ENCODE measurements at places on chromosomes 7 and 10.

GRCh38 chr7:33640741-33641140 is 264.6 kb upstream of the BMPER start:
- no peak for DNase-seq

GRCh38 chr7:106169821-106170610 is 57.9 kb upstream of the SYPL1 start:
- no peak for DNase-seq

GRCh38 chr7:94912085-94912484 is 4.7 kb downstream of the PPP1R9A start:
- DNase-seq, result no peak

GRCh38 chr10:83346266-83346910 is 792.9 kb upstream of the GHITM start:
- DNase-seq, result peak; percentile 6

DNA sequence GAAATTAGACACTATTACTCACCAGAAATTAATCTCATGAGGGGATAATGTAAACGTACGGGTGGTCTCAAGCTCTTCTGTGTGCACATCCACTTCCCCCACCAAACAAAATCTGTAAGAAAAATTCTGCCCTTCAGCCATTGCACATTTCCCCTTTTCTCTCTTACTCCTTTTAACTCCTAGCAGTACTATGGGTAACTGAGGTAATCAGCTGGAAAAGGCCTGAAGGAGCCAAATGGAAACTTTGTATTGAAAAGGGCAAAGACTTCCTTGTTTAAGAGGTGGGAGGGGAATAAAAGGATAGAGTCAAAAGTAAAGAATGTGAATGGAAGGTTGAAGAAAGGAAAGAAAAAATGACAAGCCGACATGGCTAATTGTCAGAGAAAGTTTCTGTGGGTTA is 273.8 kb downstream of the RNLS start:
- DNase-seq, result no peak

GRCh38 chr10:4459531-4459930 is 366.5 kb upstream of the AKR1E2 start:
- no peak for DNase-seq

DNA sequence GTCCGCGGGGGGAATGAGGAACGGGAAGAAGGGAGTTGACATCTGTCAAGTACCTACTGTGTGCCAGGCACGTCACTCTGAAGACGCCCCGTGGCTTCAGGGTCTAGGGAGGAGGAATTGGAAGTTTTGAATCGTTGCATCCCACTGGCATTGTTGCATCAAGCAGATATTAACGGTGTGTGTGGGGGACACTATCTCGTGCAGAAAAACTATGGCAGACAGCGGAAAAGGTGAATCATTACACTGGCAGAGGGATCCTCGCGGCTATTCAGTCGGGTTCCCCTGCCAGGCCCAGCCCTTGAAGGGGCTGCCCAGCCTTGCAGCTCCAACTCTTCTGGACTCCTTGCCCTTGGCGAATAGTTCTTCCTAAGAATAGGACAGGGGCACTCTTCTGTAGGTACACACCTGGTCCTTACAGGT is 1.0 kb upstream of the KIAA1549 start:
- no peak for DNase-seq

GRCh38 chr10:102959360-102959759 is 41.3 kb downstream of the CNNM2 start:
- no peak for DNase-seq

- no peak for DNase-seq
These were observed 43.6 kb downstream of the GUSB start for GRCh38 chr7:65938336-65938895.

DNA sequence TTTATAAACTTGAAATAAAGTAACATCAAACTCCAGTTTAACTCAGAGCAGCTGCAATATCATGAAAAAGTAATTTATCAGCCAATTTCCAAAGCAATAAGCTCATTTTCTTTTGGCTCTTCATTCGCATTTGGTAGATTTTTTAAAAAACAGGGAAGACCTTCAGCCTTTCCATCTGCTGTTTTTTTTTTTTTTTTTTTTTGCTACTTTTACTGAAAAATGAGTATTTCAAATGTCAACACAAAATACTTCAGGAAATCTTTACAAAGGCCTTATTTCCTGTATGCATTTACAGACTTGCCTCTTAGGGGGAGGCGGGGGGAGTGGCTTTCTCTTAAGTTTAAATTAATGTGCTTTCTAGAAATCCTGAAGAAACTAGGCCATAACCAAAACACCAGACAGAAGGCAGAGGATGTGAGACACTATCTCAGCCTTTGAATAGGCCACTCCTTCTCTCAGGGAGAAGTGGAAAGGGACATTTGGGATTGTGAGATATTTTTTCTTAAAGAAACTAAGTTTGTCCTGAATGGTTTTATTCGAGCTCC is 91.8 kb downstream of the COL28A1 start:
- no peak for DNase-seq

DNA sequence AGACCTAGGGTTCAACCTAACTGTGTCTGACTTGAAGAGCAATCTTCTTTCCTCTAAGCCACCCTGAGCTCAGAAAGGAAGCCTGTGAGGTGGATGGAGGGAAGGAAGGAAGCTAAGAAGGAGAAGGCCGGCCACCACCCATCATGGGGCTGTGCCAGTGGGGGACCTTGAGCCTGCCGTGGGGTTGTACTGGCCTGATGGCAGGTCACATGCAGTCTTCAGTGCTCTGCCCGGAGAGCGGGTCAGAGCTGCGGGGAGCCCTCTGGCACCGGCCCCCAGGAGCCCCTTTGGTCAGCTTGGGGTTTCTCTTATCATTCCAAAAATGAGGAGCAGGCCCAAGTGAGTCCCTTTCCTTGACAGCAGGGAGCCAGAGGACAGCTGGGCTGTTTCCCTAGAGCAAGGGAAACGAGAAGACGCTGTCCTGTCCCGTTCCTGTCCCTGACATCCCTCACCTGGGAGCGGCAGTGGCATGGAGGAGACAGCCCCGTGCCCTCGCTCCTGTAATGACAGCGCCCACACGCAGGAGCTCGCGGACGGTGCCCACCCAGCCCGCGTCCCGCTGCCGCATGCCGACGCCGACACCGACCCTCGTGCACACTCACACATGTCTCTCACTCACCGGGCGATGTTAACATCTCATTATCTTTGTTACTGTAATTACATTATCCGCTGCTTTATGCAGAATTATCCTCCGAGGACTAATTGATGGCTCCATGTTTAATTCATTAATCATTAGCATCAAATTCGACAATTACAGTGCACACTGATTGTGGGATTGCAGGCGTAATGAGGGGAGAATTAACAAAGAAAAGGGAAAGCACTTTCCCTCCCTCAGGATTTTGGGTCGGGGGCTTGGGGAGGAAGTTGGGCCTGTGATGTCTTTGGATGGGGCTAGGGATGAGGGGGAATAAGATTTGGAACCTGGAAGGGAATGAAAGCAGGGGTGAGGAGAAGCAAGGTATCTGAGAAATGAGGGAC is 31.3 kb downstream of the GBX1 start:
- no peak for DNase-seq

GRCh38 chr7:89770161-89770560 is 384.1 kb upstream of the STEAP1 start:
- no peak for DNase-seq

GRCh38 chr7:86792260-86792659 is 148.6 kb downstream of the GRM3 start:
- no peak for DNase-seq

- no peak for DNase-seq
These were observed 20.0 kb downstream of the CUBN start for GRCh38 chr10:17109475-17110207.

- peak; percentile 89 for DNase-seq
These were observed 96.8 kb downstream of the COL28A1 start for GRCh38 chr7:7438851-7439250.

- no peak for DNase-seq
These were observed 2.7 kb downstream of the KAZALD1 start for GRCh38 chr10:101064415-101065030.

GRCh38 chr7:54995610-54996363 is 23.0 kb upstream of the EGFR start:
- no peak for DNase-seq

GRCh38 chr10:112080231-112080630 is 103.3 kb downstream of the GPAM start:
- no peak for DNase-seq

DNA sequence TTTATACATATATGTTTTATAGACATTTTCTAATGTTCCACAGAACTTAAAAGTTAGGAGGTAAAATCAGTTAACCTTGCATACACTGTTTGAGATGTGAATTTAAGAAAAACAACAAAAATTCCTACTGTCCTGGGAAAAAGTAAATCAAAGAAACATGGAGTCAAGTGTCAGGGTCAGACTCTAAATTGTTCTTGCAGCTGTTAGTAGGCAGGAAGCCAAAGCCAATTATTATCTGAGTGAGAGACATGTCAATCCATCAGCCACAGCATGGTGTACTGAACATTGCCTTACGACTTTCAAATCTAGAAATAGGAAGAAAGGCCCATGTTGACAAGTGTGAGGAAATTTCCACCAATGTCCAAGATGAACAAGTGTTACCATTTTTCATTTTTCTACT is 461.2 kb upstream of the MBL2 start:
- no peak for DNase-seq

- DNase-seq, result no peak
These were observed 100.2 kb downstream of the ABLIM1 start for GRCh38 chr10:114557854-114558253.

DNA sequence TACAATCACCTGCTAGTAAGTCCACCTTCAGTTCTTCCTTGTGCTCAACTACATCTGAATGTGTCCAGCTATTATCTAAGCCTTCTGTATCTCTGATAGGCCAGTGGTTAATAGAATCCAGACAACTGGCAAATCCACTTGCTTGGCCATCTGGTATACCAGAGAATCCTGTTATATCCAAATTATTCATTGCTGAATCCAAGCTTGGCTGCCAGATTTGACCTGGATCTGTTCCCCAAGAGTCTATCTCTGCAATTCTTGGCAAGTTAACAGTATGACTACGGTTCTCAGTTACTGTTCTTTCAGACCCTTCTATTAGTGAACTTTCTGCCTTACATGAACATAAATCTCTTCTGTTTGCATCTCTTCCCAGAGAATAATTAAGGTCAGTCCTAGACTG is 154.6 kb upstream of the TARP start:
- peak; percentile 45 for DNase-seq

GRCh38 chr10:121598263-121599249 is at the start of gene FGFR2:
Gene FGFR2 (minus strand): TSS chr10:121598444. CDS start chr10:121593817, 4,627 bp downstream.
- DNase-seq, result peak; percentile 42

- DNase-seq, result no peak
These were observed 22.1 kb downstream of the ABLIM1 start for GRCh38 chr10:114635797-114636550.

DNA sequence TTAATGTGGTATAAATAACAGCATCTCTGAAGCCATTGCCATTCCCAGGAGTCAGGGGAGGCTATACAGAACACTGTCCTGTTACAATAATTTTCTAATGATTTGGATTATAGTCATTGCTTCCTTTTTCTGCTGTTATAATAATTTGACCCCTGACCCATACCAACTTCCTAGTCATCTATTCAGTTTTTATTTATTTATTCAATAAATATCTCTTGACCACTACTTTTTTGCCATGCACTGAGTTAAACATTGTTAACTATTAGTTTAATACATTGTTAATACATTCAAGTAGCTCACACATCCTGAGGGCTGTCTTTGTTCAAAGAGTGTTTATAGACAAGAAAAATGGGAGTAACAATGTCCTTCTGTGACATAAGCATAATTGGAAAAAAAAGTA is 235.5 kb upstream of the MEOX2 start:
- no peak for DNase-seq

- DNase-seq, result no peak
These were observed 86.8 kb downstream of the FANK1 start for GRCh38 chr10:125983161-125983560.

GRCh38 chr10:128018236-128018635 is 108.0 kb downstream of the MKI67 start:
- no peak for DNase-seq

DNA sequence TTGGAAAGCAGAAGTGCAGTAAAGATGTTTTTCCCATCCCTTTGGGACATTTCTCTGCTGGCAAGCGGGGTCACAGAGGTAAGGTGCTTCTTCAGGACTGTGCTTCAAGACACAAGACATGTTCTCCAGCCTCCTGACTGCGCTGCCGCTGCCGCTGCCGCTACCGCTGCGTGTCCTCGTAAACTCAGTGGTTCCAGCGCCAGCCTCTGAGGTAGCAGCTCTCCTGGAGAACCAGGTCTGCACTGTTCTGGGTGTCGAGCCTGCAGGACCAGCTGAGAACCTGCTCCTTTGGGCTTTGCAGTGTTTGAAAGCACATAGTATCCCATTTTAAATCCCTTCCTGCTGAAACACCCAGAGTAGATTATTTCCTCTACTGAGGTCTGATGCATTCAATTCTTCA is 13.0 kb upstream of the KCNK18 start:
- no peak for DNase-seq

- DNase-seq, result no peak
These were observed 160.6 kb downstream of the FGFR2 start for GRCh38 chr10:121437596-121437995.

DNA sequence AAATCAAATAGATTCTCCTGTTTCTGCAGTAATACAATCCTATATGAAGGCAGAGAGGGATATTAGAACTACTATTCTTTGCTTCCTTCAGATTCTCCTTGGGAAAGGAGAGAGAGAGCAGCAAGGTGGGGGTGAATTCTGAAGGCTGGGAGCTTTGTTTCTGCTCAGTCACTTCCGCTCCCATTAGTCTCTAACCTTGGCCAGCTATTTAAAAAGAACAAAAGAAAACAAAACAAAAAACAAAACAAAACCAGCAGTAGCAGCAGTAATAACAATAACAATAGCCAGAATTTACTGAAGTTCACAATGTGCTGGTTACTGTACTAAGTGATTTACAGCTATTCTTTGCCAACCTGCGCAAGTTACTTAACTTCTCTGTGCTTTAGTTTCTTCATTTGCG is 9.9 kb downstream of the GPR85 start:
- no peak for DNase-seq

DNA sequence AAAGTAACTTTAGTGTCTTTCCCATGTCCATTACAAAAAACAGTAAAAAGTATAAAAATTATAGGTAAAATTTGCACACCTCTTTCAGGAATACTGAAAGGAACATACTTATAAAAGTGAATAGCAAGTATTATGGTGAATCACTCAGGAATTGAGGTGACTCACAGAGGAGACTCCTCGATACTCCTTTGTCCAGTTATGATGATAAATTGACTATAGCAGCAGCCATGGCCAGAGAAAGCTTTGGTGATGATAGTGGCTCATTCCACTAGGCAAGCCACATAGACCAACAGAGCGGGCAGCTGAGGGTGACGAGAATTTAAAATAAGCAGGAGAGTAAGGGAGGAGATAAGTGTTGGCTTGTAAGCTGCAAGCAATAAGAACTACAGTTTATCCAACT is 1231.1 kb upstream of the CELF2 start:
- DNase-seq, result no peak

- DNase-seq, result no peak
These were observed 4.3 kb downstream of the DDC start for GRCh38 chr7:50560865-50561351.

- DNase-seq, result no peak
These were observed 111.3 kb downstream of the SLIT1 start for GRCh38 chr10:97074256-97075145.

- DNase-seq, result no peak
These were observed 194.7 kb upstream of the BMPER start for GRCh38 chr7:33710608-33711007.

All from fibroblast of skin of left biceps (primary cell).